ENCODE measurements at places on chromosomes 5 and 9.

DNA sequence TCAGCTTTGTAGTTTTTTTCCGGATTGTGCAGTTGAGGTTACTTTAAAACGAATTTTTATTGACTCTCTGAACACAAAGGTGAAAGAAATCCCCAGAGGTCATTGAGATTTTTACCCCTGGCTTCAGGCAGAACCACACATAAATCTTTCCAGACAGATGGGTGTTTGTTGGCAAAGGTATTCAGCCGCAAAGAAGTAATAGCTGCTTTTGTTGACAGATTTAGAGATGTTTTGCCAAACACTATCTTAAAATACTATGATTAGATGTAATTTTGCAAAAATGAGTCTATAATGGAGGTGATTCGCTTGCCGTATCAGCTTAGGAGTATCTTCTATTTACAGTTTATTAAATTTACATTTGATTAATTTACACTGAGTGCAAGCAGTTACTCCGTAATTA is 418.3 kb upstream of the CLINT1 start:
- DNase-seq: no peak

- DNase-seq: no peak
These were observed 39.3 kb upstream of the RICTOR start for GRCh38 chr5:39113354-39113953.

GRCh38 chr9:83596899-83597504 is 25.9 kb upstream of the IDNK start:
- no peak for DNase-seq

GRCh38 chr5:179127136-179128040 is 67.2 kb downstream of the ZNF354C start:
- no peak for DNase-seq

- no peak for DNase-seq
These were observed 9.1 kb downstream of the SARDH start for GRCh38 chr9:133728856-133729616.

- no peak for DNase-seq
These were observed 3.9 kb upstream of the FBP1 start for GRCh38 chr9:94643176-94643575.

DNA sequence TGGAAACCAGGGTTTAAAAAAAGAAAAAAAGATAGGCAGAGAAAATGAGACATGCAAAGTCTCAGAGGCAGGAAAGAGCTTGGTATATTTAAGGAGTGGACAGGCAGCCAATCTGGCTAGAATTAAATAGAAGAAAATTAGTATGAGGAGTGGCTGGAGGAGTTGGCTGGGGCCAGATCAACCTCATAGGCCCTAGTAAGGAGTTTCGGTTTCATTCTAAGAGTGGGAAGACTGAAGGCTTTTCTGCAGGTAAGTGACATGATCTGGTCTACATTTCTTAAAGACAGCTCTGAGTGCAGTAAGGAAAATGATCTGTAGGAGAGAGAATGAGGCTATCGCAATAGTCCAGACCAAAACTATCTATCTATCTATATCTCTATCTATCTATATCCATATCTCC is 27.5 kb downstream of the ADRB2 start:
- DNase-seq: no peak

GRCh38 chr5:54007827-54008777 is 302.3 kb downstream of the ARL15 start:
- DNase-seq: no peak

DNA sequence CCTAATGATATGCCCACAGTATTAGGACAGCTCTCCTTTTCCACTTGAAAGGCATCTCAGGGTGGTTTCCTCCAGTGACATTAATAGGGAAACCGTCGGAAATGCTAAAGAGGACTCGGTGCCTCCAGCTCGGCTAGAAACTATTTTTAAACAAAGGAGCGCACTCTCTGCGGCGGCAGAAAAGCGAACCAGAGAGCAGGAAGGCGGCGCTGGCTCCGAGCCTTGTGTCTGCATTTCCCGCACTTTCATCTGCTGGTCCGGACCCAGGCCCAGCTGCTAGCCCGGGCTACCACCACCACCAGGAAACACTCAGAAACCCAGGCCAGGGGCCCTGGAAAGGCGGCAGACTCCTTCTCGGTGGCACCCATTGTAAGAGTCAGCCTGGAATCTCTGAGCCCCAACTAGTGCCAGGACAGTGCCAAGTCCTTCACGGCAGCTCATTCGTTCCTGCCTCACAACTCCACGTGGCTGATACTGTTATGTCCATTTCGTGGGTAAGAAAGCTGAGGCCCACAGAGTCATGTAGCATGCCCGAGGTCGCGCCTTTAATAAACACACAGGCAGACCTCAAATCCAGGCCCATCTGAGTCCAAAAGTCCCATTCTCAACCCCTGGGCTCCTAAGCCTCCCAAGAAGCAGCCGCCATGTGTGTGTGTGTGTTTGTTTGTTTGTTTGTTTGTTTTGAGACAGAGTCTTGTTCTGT is 73.9 kb downstream of the VAV2 start:
- DNase-seq: no peak

DNA sequence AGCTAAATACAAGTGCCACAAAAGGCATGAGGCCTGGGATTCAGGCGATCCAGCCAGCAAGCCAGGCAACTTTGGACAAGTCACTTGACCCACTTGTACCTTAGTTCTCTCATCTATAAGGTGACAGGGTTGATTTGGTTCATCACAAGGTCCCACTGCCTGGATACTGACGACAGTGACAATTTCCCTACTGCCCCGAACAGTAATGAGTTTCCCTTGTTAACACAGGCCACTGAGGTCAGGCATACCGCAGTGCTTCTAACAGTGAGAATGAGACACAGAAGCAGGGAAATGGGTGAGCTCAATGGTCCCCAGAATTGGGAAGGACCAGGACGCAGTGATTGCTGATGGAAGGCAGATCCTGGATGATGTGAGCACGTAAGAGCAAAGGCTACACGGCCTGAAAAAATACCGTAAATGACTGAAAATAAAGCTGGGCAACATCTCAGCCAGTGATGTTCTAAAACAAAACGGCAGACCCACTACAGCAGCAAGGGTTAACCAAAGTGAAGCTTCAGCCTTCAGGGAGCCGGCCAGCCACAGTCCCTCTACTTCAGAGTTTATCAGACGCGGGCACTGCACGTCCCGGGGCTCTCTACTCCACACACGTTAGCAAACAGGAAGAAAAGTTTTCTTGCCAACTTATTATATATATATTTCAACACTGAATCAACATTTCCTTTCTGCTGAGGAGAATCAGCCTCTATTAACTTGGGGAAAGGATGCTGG is 846 bp downstream of the MGAT1 start:
- DNase-seq: no peak

DNA sequence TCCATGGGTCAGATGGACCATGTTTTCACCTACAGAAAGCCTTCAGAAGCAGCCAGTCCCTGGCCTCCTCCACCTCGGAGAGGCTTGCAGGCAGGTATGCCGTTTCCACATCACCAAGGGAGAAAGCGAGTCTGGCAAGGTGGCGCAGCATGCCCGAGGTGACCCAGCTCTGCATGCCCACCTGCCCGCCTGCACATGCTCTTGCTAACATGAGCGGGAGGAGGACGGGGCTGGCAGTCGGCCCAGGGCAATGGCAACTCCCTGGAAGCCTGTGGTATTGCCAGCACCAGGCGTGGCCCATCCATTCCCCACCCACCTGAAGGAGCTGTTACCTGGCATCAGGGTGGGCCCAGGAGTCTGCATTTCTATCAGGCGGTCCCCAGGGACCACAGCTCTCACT is 3.3 kb upstream of the NINJ1 start:
- no peak for DNase-seq

Data from activated CD8-positive, alpha-beta memory T cell treated with anti-CD3 and anti-CD28 coated beads for 48 hours (primary cell).